AG09319 (cell line): ENCODE measurements at places on chromosomes 3 and 15.

- DNase-seq: peak; percentile 53
Observed at GRCh38 chr3:141452045-141452444, 34.8 kb upstream of the RASA2 start.

DNA sequence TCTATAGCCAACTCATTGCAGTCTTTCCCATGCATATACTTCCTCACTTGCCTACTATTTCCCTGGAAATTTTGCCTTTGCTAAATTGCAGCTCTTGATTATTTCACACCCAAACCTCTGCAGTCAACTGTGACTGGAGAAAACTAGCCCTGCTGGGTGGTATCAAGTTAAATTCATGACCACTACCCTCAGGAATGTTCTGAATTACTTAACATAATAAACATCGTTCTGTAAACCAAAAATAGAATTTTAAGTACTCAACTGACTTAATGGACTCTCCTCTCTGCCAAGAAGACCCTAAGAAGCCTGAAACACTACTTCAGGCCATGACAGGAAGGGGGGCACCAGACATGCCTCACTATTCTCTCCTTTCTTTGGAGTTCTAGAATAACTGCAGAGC lies 1278.0 kb upstream of the GBE1 start:
- no peak for DNase-seq

GRCh38 chr3:14765576-14766427 lies 53.0 kb upstream of the FGD5 start:
- DNase-seq: no peak

DNA sequence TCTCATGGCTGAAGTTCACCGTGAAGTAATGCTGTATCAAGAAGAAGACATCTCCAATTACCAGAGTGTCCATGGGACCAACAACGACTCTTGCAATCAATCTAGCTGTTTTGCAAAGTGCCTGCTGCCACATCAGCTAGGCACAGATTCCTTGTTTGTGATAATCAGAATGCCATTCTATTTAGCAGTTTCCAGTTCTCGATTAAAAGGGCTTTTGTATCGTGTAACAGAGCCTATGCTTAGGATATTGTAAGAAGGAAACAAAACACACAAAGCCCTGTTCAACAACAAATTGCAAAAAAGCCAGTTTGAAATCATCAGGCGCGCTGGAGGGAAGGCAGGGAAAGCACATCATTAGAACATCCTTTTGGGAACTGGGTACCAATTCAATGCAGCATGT lies 26.1 kb downstream of the RASGRF1 start:
- no peak for DNase-seq

DNA sequence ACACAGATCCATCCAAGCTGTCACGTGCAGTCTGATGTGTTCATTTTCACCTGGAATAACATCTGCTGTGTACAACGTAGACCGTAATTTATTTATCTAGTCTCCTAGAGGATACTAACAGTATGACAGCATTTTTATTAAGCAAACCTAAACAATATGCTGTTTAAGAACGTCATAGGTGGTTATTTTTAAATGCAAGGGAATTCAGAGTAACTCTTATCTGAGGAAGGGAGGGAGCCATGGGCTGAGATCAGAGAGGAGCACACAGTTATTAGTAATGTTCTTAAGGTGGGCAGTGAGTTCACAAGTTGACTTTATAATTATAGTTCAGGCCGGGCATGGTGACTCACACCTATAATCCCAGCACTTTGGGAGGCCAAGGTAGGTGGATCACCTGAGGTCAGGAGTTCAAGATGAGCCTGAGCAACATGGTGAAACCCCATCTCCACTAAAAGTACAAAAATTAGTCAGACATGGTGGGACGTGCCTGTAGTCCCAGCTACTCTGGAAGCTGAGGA lies 193.6 kb downstream of the UACA start:
- DNase-seq: no peak

DNA sequence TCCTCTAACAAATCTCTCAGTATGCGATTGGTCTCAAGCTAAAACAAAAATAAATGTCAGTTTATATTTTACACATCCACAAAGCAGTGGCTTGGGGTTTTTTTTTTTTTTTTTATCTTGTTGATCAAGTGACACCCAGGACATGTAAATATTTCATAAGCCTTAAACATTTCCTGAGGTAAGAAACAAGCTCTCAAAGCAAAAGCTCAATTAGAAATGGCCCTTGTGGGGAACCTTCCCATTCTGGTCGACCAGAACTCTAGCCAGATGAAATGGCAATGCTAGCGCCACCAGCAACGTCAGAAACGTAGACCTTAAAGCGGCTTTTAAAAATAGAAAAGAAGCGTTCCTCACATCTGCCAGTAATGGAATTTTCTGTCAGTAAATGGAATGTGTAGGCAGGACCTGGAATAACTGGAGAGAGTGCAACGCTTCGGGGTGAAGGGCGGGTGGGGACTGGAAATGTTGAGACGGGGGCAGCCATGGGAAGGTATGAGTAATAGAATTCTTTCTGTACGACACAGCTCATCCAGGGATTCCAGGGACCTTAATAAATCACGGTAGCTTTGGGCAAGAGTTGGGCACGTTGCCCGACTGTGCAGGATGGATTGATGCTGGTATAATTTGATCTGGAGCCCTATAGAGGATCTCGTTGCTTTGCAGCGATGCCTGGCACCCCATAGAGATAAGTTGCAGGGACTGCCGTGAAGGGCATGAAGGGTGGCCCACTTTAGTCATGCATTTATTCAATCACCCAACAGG lies 44.4 kb downstream of the BTD start:
- peak; percentile 56 for DNase-seq

- DNase-seq: peak; percentile 71
Observed at GRCh38 chr15:90660195-90660998, 56.7 kb upstream of the BLM start.

GRCh38 chr3:191901741-191902140 lies 440.8 kb downstream of the PYDC2 start:
- no peak for DNase-seq

DNA sequence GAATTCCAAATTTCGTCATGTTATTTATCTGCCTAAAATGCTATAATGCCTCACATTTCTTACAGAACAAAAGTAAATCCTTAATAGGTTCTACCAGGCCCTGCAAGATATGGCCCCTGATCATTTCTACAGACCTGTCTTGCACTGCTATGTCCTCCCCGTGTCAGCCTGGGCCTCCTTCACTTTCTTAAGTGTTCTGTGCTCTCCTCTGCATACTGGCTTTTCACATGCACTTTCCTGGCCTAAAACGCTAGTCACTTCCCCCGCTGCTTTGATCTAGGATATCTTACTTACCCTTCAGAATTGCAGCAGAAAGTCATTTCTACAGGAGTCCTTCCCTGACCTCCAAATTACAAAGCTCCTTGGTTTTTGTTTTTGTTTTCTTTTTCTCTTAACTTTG lies 551.3 kb downstream of the NSUN3 start:
- no peak for DNase-seq

GRCh38 chr15:62658498-62658897 lies 384.0 kb upstream of the TPM1 start:
- no peak for DNase-seq

- no peak for DNase-seq
Observed at GRCh38 chr3:107525644-107526305, 3.0 kb downstream of the BBX start.

DNA sequence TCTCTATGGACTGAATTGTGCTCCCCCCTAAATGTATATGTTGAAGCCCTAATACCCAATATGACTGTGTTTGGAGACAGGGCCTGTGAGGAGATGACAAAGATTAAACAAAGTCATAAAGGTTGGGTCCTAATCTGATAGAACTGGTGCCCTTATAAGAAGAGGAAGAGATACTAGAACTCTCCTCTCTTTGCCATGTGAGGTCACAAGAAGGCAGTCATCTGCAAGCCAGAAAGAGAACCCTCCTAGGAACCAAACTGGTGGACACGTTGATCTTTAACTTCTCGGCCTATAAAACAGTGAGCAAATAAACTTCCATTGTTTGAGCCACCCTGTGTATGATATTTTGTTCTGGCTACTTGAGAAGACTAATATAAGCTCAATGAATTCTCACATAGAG lies 31.6 kb upstream of the ENTPD3 start:
- DNase-seq: no peak

DNA sequence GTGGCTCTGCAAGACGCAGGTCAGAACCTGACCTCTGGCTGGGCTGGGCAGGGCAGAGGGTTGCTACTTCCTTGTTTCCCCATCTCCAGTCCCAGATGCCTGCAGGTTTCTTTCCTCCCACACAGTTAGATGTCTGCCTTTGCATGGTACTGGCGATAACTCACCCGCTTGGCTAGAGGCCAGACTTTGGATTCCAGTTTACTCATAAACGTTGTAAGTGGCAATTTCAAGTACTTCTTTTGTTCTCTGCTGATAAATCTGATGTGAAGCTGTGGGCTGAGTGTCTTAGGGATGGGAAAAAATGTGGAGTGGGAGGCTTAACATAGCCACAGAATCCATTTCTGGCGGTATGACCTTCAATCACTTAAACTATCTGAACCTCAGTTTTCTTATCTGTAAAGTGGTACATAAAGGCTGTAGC lies 194.2 kb downstream of the EBLN2 start:
- peak; percentile 3 for DNase-seq

DNA sequence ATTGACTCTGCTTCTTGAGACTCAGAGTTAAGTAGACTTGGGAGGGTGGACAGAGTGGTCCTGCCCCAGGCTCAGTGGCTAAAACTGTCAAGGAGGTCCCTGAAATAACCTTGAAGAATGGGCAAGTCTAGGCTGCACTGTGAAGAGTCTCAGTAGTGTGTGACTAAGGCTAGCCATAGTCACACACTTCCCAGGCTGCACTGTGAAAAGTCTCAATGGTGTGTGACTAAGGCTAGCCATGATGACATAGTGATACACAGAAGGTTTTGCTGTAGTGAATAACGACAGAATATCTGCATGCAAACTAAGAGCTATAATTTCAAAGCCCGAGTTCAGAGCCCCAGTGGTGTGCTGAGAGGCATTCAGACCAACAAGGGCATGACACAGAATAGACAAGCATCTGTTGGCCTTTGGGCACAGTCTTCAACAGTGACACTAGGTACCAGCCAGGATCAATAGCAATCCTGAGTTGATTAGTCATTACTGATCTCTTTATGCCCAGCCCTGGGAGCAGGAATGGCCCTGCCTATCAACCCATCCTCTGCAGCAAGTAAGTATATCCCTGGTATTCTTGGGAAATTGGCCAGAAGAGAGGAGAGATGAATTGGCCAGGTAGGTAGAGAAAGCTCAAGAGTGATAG lies 72.4 kb upstream of the BBX start:
- no peak for DNase-seq

- DNase-seq: no peak
Observed at GRCh38 chr3:169285057-169286033, 378.2 kb downstream of the MECOM start.

- no peak for DNase-seq
Observed at GRCh38 chr3:192161661-192162060, 565.7 kb downstream of the FGF12 start.

DNA sequence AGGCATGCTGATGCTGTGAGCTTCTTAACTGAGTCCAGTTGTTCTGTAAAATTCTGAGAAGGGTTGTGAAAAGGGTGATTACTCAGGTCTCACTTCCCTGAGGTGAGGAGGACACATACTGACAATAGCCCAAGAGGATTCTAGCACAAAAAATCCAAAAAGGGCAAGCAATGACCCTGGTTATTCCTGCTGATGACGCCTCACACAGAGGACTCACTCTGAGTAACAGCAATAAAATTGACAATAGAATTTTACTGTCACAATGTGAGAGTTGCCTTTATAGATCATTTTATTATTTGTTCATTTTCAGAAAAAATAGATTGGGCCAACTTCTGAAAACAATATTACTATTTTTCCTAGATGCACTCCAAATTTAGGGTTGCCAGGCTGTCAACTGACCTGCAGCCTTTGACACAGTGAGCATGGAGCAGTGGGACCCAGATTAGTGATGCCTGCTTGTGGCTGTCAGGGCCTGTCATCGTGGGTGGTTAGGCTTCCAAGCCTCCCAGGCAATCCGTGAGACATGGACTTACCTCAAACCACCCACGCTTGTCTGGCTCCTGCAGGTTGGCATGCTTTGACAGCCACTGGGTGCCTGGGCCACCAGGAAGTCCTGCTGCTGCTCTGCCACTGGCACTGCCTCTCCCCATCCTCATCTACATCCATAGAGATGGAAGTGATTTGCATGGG lies 396.0 kb upstream of the THBS1 start:
- DNase-seq: no peak

DNA sequence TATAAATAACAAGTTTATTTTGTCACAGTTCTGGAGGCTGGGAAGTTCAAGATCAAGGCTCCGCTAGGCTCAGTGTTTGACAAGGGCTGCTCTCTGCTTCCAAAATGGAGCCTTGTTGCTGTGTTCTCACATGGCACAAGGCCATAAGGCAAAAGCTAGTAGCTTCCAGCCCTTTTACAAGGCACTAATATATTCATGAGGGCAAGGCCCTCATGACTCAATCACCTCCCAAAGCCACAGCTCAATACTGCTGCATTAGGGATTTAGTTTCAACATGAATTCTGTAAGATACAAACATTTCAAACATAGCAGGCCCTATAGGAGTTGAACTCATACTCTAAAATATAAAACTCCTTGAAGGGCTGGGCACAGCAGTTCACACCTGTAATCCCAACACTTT lies 30.2 kb downstream of the ZBTB11 start:
- DNase-seq: no peak

DNA sequence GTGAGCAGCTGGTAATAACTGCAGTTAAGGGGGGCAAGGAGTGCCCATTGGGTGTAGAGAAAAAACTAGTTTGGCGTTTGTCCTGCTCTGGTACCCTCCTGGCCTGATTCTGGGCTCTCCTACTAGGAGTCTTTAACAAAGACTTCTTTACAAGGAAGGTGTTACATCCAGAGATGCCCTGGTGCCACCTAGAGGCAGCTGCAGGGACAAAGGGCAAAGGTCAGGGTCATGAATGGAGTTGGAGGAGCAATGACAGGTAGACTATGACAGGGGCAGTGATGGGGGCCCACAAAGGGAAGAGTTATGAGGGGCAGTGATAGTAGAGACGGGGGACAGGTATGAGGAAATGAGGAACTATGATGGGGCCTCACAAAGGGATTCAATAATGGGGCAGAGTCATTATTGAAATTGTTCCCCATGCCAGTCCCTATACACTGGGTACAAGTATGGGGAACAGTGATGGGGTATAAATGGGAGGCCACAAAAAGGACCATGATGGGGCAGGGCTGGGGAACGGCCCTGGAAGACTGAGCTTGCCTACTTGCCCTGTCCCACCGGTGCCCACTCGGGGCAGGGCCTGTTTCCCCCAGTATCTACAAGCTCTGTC lies 7.9 kb downstream of the CCDC71 start:
- no peak for DNase-seq

- peak; percentile 19 for DNase-seq
Observed at GRCh38 chr15:93929375-93930094, 301.8 kb upstream of the MCTP2 start.

DNA sequence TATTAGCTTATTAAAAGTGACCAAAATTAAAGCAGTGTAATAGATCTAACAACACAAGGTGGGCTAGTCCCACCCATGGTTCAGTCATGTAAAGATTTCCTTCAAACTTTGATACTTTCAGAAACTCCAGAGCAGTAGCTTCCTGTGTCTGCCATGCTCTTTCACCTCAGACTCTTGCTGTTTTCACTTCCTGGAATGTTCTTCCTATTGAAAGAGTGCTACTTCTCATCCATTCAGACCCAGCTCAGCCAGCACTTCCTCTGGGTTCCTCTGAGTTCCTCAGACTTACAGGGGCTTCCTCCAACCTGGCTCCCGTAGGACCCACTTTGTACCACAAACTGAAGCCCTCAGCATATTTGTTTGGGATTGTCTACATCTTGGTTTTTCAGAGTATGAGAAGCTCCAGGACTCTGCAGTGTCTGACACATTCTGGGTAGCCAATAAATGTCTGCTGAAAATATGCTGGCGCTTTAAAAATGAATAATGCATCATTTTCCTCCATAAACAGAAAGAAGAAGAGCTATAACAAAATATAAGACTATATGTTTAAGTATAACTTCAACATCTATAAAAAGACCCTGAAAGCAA lies 18.0 kb downstream of the NCEH1 start:
- no peak for DNase-seq
